Stimulated activated CD8-positive, alpha-beta memory T cell treated with anti-CD3 and anti-CD28 coated beads, Interleukin-4, amount 100 ng/mL, for 1 hour (primary cell): ENCODE measurements at places on chromosomes 12 and 14.

DNA sequence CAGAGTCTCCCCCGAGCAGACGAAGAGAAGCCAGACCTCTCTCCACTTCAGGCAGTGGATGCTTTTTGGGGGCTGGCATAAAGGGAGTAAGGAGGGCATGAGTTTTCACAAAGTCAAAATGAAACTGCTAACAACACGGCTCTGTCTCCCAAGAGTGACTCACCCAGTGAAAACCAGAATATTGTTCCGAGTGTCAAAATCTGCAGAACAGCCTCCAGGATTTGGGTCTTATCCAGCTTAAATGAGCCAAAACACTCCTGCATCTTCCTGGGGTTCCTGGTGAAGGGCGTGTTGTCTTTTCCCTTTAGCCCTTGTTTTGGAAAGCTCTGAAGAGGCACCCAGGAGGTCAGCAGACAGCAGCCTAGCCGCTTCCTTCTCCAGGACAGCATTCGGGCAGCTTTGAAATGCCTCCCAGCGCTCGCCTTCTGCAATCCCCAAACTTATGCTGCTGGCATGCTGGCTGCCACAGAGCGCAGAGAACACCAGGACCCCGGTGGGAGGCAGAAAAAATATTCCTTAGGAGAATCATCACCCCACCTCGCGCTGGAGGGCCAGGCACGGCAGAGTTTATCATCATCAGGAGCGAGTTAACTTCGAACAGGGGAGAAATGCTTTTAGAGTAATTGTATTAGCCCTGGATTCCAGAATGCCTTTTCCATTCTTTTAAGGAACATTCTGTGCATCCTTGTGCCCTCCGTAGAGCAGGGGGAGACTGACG lies 117.7 kb upstream of the NCOR2 start:
- DNase-seq = no peak

DNA sequence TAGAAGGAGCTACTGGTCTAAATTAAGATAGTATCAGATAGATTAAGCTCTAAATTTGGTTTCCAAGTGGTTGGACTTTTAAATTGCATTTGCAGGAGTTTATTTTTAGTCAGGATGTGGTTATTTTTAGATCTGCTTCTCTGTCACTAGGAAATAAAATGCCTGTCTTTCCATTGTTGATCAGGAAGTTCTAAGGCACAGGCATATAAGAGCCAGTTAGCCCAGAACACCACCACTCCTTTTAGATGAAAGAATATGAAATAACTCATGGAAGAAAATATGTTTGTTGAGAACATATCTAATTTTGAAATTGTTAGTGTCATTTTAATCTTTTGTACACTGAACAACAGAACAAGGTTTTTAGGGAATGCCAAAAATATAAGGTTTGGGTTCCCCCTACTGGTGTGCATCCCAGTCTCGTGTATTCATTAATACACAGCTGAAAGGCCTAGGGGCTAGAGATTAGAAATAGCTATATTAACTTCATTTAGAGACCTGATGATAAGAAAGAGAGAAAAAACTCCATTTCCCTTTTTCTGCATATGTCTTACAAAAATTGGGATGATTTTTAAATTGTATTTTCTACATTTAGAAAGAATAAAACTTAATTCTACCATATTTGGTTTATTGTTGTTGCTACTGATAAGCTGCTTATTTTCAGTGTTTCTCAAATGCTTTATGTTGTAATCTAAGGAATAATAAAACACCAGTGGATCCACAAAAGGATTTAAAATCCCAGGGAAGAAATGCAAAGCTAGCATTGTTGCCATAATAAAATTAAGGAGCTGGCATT lies 67.2 kb downstream of the RIC8B start:
- DNase-seq = no peak

- no peak for DNase-seq
These were observed 62.1 kb upstream of the GALNT9 start for GRCh38 chr12:132391326-132392041.

- peak; percentile 89 for DNase-seq
These were observed at the start of gene ZFP36L1 for GRCh38 chr14:68792979-68793733. TSS of gene ZFP36L1 (minus strand) at chr14:68793067. CDS start at chr14:68792938, 129 bp downstream.

DNA sequence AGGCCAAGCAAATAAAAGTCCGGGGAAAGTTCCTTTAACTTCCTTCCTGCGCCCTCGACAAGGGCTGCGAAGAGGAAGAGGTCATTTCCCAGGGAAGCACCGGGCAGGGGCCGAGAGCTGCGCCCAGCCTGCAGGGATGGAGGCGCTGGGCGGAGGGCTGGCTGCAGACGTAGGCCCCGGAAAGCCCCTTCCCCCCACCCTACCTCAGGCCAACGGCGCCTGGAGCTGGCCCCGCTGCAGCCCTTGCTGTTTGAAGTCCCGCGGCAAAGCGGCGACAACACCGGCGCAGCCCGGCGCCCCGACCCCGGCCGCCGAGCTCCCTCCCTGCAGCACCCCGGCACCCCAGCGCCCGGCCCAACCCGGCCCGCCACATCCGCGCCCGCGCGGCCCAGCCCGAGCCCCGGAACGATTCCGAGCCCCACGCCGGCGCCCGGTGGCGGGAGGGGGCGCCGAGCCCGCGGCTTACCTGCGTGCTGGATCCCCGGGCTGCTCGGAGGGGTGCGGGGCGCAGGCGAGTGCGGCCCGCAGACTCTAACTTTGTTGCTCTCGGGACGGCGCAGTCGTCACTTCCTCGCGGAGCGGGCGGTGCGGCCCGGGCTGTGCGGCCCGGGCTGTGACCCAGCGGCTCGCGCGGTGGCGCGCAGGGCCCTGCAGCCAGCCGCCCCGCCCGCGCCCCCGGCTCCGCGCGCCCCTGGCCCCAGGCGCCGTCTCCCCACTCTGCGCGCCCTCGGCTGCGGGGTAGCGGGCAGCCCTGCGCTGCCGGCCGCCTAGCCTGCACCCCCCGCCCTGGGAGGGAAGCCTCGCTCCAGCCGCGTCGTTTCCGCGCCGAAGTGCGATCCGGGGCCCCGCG lies 64.8 kb upstream of the PTGR2 start:
- DNase-seq = no peak

DNA sequence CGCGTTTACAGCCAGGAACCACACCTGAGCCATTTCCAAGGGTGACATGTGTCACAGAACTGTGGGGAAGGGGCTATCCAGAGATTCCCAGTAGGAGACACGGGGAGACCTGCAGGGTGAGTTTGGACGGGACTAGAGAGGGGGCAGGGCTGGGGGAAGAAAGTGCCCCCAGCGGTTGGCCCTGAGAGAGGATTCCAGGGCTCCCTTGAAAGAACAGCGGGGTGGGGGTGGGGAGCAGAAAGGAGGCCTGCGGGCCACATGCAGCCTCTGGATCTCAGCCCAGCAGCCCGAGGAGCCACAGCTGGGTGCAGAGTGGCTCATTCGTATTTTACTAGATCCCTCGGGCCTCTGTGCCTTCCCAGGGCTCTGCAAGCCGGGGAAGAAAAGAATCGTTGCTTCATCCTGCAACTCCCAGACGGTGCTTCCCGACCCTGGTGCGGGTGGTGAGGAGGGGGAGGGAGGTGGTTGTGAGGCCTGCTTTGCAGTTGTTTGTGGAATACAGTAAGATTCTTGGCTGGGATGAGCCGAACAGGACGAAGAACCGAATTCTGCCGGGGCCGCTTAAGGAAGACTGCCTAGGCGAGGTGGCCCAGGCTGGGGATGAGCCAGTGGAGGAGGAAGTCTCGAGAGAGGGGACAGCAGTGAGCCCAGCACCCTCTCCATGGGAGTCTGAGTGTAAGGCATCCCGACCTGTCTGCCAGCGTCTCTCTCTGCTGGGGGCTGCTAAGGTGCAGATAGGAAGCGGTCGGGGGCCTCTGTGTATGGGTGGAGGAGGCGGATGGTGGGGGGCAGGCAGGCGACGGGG lies 36.1 kb upstream of the ANKRD9 start:
- no peak for DNase-seq

DNA sequence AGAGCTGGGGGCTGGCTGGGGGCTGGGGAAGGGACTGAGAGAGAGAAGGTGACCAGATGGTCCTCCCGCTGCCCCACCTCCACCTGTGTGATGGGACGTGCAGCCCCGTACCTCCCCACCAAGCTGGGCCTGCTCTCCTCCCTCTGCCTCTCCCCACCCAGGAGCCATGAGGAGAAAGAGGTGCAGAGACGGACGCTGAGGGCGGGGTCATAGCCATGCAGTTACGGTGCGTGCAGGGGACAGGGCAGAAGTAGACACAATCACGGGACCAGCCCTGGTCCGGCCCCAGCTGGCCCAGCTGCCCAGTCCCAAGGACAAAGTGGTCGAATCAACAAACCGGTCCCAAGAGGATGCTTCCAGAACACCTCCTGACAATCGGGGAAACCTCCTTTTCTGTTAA lies 33.2 kb downstream of the RFLNA start:
- DNase-seq = no peak
